ENCODE measurements at places on chromosomes 1 and 21. TPM values are rescaled to one million over a fixed set of nuclear protein-coding genes. Genes with fewer than 3 reads are reported as not detected.

LCE1A gene
- not detected for total RNA-seq

GBP6 gene
- not detected for total RNA-seq

GFI1 gene
- 2.9 TPM for total RNA-seq

SLAMF6 gene
- total RNA-seq: 2.8 TPM

MAN1C1 gene
- 47.4 TPM for total RNA-seq

- DNase-seq: no peak
Measured at GRCh38 chr1:45345014-45345413, 4.8 kb upstream of the MUTYH start.

DNA sequence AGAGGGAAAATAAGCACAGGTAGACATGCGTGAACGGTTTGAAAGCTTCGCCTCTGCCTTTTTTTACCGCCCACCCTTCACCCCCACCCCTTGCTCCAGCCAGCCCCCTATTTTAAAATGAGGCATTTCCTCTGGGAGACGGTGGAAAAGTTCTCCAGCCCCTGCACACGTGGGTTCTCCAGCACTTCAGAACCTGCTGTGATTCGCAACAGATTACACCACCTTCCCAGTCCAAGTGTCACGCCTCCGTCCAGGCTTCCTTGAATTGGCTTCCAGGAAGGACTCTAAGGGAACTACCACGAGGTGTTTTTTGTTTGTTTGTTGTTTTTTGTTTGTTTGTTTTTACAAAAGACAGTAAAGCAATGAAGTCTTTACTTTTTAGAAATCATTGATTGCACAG, 2.6 kb downstream of the LRRC7 start:
- no peak for DNase-seq

DNA sequence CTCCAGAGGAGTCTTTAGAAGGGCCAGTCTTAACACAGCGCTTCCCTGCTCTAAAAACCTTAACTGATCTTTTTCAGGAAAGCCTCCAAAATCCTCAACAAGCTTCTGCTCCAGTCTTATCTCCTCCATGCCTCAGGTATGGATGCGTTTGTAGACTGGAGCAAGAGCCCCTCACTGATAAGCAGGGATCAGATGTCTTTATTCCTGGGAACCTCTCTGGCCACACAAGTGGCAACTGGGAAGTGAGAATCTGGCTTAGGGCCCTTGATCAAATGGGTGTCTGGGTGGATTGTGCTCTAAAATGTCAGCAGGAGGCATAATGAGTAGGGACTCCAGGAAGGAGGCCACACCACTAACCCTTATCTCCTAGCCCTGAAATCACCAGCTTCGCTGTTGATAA, 1.4 kb downstream of the ZBTB8A start:
- DNase-seq: no peak

DNA sequence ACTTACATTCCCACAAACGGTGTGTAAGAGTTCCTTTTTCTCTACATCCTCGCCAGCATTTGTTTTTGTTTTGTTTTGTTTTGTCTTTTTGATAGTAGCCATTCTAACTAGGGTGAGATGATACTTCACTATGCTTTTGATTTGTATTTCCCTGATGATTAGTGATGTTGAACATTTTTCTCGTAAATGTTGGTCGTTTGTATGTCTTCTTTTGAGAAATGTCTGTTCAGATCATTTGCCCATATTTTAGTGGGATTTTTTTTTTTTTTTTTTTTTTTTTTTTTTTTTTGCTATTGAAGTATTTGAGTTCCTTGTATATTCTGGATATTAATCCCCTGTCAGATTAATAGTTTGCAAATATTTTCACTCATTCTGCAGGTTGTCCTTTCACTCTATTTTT, 19.2 kb upstream of the GPR161 start:
- no peak for DNase-seq

GRCh38 chr1:200233393-200233792, 176.4 kb downstream of the ZNF281 start:
- DNase-seq: no peak

- DNase-seq: no peak
Measured at GRCh38 chr1:94872771-94873495, 52.8 kb downstream of the SLC44A3 start.

GRCh38 chr1:21620011-21620410, 49.1 kb downstream of the RAP1GAP start:
- DNase-seq: no peak

- DNase-seq: no peak
Measured at GRCh38 chr1:57966751-57967406, 543.0 kb upstream of the DAB1 start.

DNA sequence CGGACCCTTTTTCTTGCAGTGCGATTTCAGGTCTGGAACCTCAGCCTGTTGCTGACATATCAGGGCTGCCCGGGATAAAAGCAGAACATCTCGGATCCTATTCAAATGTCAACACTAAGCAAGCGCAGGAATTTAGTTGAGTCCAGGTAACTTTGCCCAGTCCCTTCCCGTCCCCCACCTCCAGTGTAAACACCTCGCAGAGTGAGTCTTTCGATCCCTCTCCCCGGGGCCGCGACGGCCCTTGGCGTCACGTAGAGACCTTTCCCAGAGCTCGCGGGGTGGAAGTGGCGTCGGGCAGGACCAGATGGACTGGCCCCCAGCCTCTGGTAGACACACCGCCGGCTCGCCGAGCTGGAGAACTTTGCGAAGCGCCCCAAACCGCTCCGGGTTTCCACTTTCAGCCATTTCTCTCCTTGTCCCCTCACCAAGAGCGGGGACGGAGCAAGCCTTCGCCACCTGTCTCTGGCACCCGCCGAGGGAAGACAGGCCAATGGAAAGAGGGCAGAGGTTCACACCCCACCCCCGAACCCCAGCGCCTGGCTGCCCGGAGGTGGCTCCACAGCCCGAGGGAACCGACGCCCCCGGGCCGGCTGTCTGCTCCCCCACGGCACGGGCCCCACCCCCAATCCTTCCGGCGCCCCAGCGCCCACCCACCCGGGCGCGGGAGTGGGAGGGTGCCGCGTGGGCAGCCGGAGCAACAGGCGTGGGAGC, 570 bp downstream of the KCND3 start:
- DNase-seq: no peak

- peak; percentile 85 for DNase-seq
Measured at GRCh38 chr1:36420836-36421317, 23.2 kb upstream of the LSM10 start.

DNA sequence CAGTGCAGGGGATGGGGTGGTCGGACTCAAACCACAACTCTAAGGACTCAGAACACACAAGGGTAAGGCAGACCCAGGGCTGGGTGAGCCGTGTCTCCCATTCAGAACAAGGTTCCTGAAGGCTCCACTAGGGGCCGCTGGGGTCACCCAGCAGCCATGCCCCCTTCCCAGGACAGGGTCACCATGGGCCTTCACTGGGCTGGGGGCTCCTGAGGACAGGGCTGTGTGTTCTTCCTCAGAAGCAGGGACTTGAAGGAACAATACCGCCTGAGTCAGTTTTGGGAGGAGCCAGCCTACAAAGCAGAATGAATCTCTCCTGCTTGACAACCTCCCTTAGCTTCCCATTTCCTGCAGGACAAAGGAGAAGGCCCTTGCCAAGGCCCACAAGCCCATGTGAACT, 15.4 kb downstream of the RIMS3 start:
- no peak for DNase-seq

DNA sequence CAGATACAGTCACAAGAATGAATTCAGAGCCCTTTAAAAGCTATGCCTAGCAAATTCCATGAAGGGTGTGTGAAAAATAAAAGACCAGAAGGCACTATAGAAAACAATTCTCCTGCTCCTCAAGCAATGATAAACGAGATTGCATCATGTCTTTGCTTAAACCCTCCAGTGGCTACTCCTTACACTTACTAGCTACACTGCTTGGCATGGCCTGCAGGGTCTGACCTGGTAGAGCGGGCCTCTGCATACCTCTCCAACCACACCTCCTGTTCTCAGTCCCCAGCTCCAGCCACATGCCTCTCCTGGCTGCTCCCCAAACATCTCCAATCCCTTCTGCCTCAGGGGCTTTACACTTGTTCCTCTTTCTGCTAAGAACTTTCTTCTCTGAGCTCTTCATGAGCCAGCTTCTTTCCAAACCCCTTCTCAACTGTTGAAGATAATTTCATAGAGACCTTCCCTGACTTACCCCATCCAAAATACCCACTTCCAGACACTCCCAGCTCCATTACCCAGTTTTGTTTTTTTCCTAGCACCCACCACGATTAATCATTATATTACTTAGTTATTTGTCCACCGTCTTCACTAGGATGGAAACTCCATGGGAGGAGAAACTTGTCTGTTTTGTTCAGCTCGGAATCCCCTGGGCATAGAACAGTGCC, 11.2 kb upstream of the CREG1 start:
- no peak for DNase-seq

DNA sequence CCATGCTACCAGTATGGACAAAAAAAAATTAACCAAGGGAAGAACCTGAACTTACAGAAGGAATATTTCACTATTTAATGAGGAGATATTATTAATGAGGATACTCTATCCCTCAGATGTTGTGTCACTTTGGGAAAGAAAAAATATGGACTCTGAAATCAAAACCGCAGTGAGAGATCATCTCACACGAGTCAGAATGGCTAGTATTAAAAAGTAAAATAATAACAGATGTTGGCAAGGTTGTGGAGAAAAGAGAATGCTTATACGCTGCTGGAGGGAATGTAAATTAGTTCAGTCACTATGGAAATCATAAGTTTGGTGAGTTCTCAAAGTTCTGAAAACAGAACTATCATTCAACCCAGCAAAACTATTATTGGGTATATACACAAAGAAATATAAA, 30.9 kb downstream of the TNFSF4 start:
- DNase-seq: no peak

DNA sequence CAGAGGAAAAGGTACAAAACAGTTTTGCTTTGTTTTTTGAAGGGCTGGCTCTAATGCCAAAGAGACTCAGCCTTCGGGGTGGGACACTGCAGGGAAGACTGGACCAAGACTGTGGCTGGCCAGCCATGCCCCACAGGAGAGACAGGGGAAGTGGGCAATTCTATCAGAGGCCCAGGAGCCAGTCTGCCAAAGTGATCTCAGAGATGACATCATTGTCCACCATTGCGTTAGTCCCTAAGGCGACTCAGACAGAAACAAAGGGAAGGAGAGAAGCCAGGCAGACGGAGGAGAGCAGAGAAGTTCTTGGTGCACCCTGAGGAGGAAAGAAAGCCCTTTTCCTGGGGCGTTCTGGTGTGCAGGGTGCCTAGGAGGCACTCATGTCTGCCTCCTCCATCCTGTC, 26.4 kb downstream of the OPTC start:
- no peak for DNase-seq

DNA sequence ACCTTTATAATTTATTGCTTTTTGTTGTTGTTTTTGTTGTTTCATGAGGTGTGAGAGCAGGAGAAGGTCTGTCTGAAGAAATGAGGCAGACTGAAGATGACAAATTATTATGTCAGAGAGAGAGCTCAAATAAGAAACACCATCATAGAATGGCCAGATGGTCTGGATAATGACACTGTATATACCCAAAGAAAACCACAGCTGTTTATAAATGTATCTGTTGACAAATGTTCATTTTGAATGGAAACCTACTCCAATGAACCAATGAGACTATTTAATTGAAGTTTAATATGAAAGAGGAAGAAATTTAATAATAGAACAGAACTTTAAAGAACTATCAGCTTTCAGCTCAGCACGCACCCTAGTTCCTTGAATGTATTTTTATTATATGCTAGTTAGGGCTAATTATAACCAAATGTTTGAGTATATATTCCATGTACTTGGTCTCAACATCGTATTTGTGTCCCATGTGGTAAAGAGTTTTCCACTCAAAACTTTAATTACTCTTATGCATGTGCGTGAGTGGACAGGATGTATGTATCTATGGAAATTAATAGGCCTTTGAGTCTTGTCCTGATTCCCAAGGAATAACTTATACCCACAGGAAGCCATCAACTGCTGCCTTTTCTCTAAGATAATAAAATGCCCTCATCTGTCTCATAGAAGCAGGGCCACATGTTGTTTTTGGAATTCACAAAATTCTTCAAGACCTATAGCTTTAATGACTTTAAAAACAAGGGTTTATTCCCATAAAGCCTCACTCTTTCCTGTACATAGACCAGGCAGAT, 202.7 kb downstream of the KCNK2 start:
- DNase-seq: no peak

DNA sequence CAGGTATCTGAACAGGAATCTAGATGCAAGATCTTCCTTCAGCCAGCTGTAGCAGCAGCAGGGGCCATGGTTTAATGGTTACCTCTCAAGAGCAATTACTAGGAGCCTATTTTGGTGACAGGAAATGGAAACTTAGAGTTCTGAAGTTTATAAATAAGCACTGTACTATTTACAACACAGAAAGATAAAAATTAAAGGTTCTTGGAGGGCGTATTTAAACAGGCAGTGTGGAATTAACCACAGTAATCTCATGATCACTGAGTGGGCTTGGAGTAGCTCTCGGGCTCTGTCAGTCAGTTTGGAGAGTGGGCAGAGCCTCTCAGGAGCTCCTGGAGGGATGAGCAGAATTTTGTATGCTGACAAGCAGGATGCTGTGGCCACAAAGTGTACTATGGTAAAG, 10.2 kb upstream of the FCRL5 start:
- DNase-seq: no peak

DNA sequence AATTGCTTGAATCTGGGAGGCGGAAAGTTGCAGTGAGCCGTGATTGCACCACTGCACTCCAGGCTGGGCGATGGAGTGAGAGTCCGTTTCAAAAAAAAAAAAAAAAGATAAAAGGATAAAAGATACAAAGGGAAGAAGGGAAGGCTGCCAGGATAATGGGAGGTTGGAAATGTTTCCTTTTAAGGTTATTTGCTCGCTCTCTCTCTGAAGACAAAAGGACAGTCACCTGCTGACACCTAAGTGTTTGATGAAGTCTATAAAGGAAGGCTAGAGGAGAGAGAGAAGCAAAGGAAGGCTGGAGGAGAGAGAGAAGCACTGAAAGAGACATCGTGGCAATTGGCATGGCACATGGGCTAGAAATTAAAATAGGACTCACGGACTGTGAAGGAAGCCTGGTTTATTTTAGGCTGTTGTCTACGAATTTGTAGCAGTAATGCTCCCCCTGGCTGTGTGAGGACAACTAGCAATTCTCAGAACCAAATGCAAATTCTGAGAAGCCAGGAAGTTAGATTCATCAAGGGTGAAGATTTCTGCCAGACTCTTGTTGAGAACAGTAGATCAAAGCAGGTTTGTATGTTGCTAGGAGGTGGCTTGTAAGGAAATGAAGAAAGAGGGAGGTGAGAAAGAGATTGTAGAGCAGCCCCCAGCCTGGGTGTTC, 154.2 kb downstream of the ZP4 start:
- no peak for DNase-seq

GRCh38 chr1:42350086-42350485, 15.1 kb upstream of the FOXJ3 start:
- no peak for DNase-seq

GRCh38 chr1:183622013-183622412, 13.6 kb downstream of the ARPC5 start:
- DNase-seq: no peak

- DNase-seq: no peak
Measured at GRCh38 chr1:95437011-95437410, 203.0 kb downstream of the RWDD3 start.

- no peak for DNase-seq
Measured at GRCh38 chr1:240575981-240576662, 35.8 kb downstream of the GREM2 start.
